ENCODE measurements at places on chromosomes 6 and 20.

- peak; percentile 61 for DNase-seq
Observed at GRCh38 chr6:151765444-151765886, 42.0 kb upstream of the ESR1 start.

DNA sequence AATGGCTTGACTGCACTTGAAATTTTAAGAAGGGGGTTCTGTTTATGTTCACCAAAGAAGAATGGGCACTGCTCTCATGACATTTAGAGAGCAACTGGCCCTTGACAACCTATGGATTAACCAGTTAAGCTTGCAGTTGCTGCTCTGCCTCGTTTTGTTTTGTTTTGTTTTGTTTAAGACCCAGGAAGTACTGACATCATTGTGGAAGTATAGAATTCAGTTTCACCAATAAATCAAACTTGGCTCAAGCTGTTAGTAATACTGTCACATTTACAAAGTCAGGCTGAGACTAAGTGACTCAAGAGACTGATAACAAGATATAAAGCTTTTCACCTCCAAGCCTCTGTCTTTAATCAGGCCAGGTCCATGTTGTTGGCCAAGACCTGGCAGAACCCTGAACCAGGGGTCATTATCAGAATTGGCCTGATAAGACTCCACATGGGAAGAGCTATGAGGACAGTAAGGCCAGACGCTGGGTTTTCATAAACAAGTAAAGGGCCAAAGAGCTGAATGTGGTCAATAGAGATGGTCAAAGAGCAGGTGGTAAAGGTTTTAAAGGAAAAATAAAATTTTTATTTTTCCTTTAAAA, 99.4 kb upstream of the VGLL2 start:
- DNase-seq, result peak; percentile 26

- DNase-seq, result no peak
Observed at GRCh38 chr20:53676519-53676822, 82.8 kb upstream of the ZNF217 start.

- no peak for DNase-seq
Observed at GRCh38 chr6:28757429-28758045, 166.2 kb downstream of the TRIM27 start.

DNA sequence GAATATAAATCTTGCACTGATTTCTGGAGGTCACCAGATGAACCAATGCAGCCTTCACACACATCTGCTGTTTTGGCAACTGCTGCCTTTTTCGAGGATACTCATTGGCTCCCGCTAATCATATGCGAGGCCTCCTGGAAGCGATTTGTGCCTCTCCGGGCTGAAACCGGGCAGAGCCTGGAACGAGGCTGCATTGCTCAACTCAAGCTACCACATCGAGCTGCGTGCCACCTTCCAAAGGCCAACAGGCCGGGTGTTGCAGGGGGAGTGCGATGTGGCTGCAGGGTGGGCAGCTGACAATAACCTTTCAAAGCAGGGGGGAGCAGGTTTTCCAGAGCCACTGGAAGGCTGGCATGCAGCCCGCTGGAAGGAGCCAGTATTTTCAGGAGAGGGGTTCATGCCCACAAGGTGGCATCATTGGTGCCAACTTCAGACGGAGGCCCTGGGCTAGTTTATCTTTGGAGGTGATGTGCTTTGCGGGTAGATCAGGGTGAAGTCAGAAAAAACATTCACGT, 122.6 kb upstream of the IFNGR1 start:
- DNase-seq, result peak; percentile 11

GRCh38 chr6:79813854-79814709, 133.3 kb downstream of the ELOVL4 start:
- DNase-seq, result peak; percentile 35

DNA sequence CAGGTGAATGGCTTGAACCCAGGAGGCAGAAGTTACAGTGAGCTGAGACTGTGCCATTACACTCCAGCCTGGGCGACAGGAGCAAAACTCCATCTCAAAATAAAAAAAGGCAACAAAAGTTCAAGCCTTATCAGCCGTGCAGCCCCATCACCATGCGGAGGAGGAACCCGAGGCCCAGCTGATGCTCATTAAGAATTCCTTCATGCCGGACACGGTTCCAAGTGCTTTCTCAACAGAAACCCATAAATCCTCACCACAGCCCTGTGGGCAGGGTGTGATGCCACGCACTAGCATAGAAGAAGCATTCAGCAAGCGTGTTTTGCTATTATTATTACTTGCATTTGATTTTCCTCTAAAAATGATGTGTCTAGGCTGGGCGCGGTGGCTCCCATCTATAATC, 56.3 kb downstream of the PREX1 start:
- DNase-seq, result no peak
